ELF-1 (cell line): ENCODE measurements at places on chromosomes 4 and X.

- DNase-seq = no peak
Measured at GRCh38 chrX:107674480-107675364, 46.4 kb downstream of the PRPS1 start.

DNA sequence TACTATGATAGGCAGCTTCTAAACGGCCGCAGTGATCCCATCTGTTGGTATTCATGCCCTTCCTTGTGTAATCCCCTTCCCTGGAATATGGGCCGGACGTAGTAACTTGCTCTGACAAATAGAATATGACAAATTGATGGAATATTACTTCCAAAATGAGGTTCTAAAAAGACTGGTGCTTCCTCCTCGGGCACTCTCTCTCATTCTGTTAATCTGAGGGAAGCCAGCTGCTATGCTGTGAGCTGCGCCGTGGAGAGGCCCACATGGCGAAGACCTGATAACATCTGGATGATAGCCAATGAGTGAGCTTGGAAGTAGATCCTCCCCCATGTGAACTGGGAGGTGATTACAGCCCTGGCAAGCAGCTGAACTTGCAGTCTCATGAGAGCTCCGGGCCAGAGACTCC lies 27.2 kb upstream of the SLC25A4 start:
- DNase-seq = peak; percentile 90

- no peak for DNase-seq
Measured at GRCh38 chr4:13329963-13330362, 154.2 kb downstream of the RAB28 start.

GRCh38 chrX:40132751-40133150 lies 35.0 kb upstream of the BCOR start:
- DNase-seq = no peak

DNA sequence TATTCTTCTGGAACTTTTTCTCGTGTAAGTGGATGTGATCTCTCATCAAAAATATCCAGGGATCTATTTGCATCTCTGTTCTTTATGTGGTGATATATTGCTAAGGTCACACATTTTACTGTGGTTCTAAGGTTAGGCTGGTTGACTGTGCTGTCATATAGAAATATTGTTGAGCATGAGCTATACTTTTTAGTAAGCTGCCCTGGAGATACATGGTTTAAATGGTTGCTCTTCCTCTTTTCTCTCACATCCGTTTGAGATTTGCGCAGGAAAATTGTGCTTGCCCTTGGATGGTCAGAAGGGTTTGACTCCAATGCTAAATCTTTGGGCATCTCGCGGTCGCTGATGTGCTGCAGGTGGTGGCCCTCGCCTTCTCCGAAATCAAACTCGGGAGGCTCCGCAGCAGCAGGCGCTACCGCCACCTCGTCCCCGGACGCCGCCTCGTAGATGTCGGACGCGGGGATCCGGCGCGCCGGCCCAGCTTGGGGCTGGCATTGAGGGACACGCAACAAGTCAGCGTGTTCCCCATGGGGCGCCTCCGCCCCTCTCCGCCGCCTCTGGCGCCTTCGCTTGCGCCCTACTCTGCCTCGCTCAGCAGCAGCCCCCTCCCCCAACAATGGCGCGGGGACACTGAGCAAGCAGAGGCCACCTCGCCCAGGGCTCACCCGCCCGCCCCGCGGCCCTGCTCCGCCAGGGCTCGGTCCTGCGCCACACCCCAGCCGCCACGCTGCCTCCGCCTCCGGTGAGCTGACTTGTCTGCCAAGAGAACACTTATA lies 154.5 kb downstream of the MSN start:
- DNase-seq = peak; percentile 73

DNA sequence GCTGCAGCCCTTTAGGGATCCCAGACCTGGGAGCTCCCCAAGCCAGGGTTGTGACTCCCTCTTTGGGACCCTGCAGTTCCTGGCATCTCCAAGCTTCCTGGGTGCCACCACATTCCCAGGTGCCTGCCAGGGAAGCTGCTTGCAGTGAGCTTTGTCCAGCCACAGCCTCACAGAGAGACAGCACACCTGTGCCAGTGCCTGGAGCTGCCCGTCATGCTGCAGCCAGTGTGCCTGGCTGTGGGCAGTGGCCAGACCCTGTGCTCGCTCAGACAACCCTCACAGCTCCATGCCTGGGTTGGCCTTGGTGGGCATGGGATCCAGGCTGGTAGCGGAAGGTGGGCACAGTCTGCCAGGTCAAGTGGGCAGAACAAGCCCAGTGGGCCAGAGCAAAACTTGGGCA lies 36.0 kb downstream of the TMPRSS11A start:
- no peak for DNase-seq

GRCh38 chrX:53738370-53738906 lies 51.9 kb upstream of the HUWE1 start:
- DNase-seq = no peak

- DNase-seq = peak; percentile 62
Measured at GRCh38 chrX:40646489-40647306, 663 bp downstream of the CXorf38 start.

DNA sequence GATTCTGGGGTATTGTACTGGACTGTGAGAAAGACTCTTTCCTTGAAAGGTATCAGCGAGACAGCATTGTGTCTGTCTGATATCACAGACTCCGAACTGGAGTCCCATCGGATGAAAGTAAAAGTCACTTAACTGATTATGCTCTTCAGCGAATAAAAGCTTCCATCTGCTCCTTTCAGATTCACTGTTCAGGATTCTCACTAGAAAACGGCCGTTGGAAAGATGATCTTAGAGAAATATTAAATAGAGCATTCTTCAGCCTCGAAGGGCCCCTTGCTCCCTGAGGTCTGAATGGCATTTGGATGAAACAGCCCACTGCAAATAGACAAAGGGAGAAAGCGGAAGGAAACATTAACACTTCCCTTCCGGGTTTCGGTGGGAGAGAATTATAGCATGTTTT lies 416.2 kb upstream of the PRKX start:
- no peak for DNase-seq

DNA sequence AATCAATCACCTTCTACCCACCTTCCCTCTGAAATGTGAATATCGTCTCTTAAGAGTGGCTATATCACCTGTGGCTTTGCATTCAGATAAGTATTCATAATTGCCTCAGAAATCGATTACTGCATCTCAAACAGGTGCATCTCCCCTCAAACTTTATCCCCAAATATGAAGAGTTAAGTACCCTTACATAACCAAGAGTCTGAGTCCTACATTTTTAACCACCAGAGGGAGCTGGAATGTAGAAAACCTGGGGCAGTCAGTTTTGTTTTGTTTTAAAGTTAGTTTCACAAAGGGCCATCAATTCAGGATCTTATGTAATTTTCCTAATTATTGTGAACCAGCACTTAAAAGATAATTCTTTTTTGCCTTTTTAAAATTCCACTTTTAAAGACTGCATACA lies 5.7 kb downstream of the TCEANC start:
- DNase-seq = no peak

DNA sequence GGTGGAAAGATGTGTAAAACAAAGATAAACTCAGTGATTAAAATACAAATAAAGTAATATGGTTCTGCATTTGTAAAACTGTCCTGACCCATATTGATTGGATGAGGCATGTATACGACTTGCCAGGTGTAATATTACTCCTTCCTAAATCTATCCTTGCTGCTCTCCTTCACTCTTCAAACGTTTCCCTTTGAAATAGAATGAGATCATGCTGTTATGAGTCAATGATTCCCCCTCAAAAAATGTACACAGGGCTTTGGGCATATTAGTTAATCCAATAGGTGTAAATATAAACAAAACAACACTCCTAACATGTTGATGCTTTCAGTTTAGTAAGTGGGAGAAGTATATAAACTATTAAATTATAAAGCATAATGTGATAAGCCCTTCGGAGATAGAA lies 117.4 kb upstream of the GPM6A start:
- DNase-seq = no peak

- DNase-seq = no peak
Measured at GRCh38 chrX:107630031-107630689, 1.9 kb downstream of the PRPS1 start.

DNA sequence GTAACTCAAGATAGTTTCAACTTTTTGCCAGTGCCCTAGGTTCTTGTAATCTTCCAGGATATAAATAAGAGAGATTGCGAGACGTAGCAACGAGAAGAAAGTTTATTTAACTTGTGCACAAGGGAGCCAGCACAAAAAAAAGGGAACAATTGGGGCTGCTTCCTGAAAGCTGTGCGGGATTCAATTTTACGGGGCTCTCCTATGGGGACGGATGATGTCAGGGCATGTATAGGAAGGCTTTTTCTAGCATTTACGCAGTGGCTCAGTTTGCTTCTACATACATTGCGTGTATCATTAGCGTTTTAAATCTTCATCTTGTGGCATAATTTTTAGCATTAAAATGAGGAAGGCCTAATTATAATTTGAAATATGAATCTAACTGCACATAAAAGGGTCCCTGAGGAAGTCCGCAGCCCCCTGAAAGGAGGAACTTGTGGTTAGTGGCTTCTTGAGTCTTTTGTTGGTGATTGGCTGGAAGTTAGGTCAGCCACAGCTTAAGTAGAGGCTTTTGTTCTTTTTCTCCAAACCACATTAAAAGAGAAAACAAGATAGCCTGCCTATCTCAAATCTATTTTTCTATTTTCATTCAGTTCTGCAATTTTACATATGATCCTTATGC lies 668.2 kb upstream of the NDST4 start:
- no peak for DNase-seq

GRCh38 chr4:38243388-38244053 lies 283.3 kb downstream of the PTTG2 start:
- no peak for DNase-seq

DNA sequence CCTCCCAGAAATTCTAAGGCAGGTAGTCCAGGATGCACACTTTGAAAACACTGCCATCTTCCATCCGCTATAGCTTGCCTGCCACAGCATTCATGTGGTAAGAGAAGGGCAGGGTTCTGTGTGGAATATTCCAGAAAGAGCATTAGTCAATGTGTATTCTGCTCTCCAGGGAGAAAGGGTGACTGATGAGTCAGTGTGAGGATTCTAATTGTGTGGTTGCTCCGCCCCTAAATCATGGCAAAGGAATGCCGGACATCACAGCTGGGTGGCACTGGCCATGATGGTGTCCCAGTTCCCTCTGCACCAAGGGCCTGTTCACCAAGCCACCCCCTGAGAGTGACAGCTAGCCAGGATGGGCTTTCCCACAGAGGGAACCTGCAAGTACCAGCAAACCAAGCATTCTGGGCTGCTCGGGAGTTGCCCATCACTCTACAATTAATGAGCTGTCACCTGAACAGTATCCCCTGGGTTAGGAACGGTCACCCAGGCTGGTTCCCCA lies 9.5 kb downstream of the IDS start:
- peak; percentile 22 for DNase-seq

DNA sequence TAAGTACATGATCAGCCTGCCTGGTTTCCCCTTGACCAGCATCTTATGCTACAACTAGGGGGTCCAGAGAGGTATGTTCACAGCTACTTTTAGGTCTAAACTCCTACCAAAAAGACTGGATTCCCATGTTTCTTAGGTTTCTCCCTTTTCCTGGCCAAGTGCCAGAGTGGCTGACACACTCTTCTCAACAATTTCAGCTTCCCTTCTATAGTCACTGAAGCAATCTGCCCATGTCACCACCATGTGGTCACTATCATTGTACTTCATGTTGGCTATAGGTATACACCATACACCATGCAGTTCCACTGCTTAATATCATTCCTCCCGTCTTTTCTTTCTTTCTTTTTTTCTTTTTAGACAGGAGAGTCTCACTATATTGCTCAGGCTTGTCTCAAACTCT lies 66.9 kb downstream of the KLHL13 start:
- DNase-seq = no peak

- no peak for DNase-seq
Measured at GRCh38 chr4:83629945-83630721, 94.2 kb downstream of the GPAT3 start.

- DNase-seq = no peak
Measured at GRCh38 chr4:52619591-52619931, 39.5 kb downstream of the USP46 start.

- DNase-seq = no peak
Measured at GRCh38 chrX:148466292-148466691, 34.1 kb upstream of the AFF2 start.

- DNase-seq = peak; percentile 3
Measured at GRCh38 chr4:187124331-187124730, 400.7 kb upstream of the FAT1 start.

DNA sequence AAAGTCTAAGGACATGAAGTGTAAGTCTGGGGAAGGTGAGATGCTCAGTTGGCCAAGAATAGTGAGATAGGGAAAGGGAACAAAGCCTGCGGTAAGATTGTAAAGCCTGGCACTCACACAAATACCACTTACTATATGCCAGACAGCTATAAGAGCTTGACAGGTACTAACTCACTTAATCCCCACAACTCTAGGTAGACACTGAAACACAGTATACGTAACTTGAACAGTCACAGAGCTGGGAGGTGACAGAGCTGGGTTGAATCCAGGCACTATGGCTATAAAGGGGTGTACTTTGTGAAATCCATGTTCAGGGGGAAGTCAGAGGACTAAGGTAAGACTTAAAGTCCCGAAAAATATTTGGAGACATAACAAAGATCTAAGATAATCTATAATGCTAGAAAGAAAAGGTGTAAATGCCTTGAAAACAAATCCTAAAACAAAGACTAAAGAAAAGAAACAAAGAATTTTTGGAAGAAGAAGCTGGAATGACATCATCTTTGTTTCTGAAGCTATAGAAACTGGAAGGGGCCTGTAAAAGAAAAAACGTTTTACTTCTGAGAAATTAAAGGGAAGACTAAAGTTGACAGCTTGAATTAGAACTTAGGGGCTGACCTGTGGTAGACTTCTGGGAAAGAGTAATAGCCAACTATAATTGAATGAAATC lies 172.5 kb downstream of the PPP3CA start:
- DNase-seq = no peak

GRCh38 chr4:22071749-22072148 lies 123.2 kb upstream of the KCNIP4 start:
- no peak for DNase-seq

- DNase-seq = no peak
Measured at GRCh38 chrX:25001808-25002660, 13.7 kb downstream of the ARX start.

GRCh38 chr4:93777081-93777460 lies 51.5 kb upstream of the ATOH1 start:
- no peak for DNase-seq

DNA sequence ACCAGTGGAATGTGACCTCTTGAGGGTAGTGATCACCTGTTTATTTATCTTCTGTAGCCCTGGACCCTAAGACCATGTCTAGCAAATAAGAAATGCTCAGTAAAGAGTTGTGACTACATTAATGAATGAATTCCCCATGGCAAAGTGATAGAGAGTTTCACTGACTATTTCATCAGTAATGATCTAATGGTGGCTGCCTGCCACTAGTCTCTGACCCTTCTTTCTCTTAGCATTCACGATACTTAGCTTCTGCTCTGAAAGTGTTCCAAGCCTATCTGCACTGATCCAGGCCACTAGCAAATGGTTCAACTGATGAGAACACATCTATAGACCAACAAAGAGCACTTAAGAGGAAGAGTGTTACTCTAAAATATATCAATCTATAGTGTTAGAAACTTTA lies 50.0 kb upstream of the RASGEF1B start:
- no peak for DNase-seq

DNA sequence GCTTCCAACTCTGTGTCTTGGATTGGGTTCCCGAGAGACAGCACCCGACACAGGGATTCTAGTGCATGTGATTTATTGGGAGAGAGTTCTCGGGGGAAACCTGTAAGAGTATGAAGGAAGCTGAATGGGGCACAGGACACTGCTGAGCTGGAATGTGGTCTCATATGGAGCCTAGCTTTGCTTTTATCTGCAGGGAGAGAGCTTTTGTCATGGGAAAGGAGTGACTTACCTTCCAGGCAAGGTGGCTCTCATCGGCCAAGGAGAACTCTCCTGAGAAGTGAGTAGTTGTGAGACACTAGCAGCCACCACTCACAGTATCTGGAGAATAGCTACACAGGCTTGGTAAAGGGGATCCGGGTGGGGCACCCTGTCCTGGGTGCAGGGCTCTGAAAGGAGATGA lies 124.5 kb downstream of the NHS start:
- DNase-seq = peak; percentile 43
